ENCODE measurements at places on chromosomes 12 and 14. TPM values are rescaled to one million over a fixed set of nuclear protein-coding genes. Genes with fewer than 3 reads are reported as not detected.

GRCh38 chr12:100716945-100717732 lies 77.4 kb upstream of the ANO4 start:
- no peak overlapping the region for H3K4me3 ChIP-seq
- no peaks in the 10 kb centered on the region for H3K36me3 ChIP-seq
- H3K27me3 ChIP-seq: peaks cover 31% of the 10 kb centered on the region
- H3K27ac ChIP-seq: no peak overlapping the region
- DNase-seq: no peak

DNA sequence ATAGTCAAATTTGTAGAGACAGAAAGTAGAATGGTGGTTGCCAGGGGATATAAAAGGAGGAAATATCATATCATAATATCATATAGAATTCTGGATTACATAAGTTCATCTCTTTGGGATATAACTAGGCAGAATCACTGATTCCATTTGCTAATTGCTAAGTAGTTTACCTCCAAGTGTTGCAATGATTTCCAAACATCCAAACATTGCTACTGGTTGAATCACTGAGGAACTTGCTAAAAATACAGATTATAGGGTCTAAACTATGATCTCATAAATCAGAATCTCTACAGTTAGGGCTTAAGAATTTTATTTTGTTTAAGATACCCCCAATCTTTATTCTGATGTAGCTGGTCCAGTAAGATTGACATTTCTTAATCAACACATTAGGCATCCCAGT lies 16.1 kb upstream of the TAS2R42 start:
- H3K36me3 ChIP-seq: no peaks in the 10 kb centered on the region
- no peak for DNase-seq
- H3K4me1 ChIP-seq: no peaks in the 10 kb centered on the region
- H3K4me3 ChIP-seq: no peak overlapping the region
- no peaks in the 10 kb centered on the region for H3K27me3 ChIP-seq

- no peaks in the 10 kb centered on the region for H3K36me3 ChIP-seq
- H3K4me3 ChIP-seq: no peak overlapping the region
- no peak overlapping the region for H3K27ac ChIP-seq
- no peak for DNase-seq
These were observed 40.2 kb downstream of the SPRING1 start for GRCh38 chr12:116697716-116698115.

DNA sequence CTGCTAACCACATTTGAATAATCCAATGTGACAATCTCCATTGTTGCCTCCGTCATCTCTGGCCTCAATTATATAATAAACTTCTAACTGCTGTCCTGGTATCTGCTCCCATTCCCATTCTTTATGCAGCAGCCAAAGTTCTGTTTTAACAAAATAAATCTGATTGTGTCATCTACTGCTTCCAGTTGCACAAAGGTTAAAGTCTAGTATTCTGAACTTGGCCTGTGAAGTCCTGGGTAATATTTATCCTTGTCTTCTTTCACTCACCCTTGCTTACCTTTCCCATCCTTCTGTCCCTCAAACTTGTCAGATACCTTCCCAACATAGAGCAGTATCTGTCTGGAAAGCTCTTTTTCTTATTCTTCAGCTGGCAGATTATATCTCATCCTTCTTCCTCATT lies 19.3 kb upstream of the STRAP start:
- no peak for DNase-seq
- H3K4me1 ChIP-seq: peaks cover 7% of the 10 kb centered on the region
- no peak overlapping the region for H3K27ac ChIP-seq
- no peak overlapping the region for H3K4me3 ChIP-seq
- H3K36me3 ChIP-seq: no peaks in the 10 kb centered on the region

DNA sequence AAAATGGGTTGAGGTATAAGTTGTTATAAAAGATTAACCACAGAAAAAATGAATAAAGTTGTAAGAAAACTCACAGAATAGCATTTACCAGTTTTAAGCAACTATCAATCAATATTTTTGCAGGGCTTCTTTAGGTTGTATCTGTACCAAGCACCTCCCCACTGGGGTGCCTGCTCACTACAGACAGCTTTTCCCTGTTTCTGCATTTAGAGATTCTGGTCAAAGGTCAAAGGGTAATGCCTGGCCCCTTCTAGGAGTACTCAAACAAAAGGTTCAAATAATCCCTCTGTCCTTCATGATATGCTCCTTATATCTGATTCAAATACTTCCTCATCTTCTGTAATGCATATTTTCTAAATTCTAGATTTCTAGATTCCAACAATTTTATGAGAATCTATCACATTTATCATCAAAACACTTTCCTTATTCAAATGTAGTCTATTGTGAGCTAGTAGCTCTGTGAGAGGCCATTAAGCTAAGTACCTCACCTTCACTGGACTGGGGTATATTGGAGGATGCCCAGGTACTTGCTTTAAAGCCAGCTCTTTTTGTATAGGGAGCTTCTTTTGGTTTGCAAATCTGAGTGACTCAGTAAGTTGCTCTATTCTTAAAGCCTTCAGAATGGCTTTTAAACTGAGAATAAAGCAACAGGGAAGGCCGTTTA lies 120.7 kb upstream of the PTPRB start:
- no peak overlapping the region for H3K4me3 ChIP-seq
- DNase-seq: no peak
- H3K27ac ChIP-seq: no peak overlapping the region
- H3K27me3 ChIP-seq: peaks cover 3% of the 10 kb centered on the region

- H3K4me1 ChIP-seq: peaks cover 39% of the 10 kb centered on the region
- H3K27ac ChIP-seq: peak overlapping the region; percentile 84
- peak overlapping the region; percentile 99 for H3K4me3 ChIP-seq
- peaks cover 28% of the 10 kb centered on the region for H3K36me3 ChIP-seq
These were observed 1.1 kb downstream of the DCTN2 start for GRCh38 chr12:57545809-57546437.

DNA sequence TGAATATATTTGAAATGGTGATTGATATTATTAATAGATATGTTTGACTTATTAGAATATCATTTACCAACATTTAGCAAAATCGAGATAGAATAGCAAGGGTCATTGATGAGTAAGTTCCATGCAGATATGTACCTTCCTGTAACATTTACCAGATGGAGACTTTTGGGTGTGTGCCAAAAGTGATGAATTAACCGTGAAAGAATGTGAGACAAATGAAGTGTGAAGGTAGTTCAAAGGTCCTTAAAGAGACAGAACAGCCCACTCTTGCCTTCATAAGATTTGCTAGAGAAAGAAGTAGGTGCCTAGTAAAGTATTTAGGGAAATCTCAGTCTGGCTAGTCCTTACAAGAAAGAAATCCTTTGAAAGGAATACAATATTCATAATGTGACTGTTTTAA lies 45.5 kb downstream of the FGD4 start:
- no peaks in the 10 kb centered on the region for H3K4me1 ChIP-seq
- no peaks in the 10 kb centered on the region for H3K36me3 ChIP-seq
- no peaks in the 10 kb centered on the region for H3K27me3 ChIP-seq
- no peak for DNase-seq
- no peak overlapping the region for H3K27ac ChIP-seq
- H3K4me3 ChIP-seq: no peak overlapping the region

DNA sequence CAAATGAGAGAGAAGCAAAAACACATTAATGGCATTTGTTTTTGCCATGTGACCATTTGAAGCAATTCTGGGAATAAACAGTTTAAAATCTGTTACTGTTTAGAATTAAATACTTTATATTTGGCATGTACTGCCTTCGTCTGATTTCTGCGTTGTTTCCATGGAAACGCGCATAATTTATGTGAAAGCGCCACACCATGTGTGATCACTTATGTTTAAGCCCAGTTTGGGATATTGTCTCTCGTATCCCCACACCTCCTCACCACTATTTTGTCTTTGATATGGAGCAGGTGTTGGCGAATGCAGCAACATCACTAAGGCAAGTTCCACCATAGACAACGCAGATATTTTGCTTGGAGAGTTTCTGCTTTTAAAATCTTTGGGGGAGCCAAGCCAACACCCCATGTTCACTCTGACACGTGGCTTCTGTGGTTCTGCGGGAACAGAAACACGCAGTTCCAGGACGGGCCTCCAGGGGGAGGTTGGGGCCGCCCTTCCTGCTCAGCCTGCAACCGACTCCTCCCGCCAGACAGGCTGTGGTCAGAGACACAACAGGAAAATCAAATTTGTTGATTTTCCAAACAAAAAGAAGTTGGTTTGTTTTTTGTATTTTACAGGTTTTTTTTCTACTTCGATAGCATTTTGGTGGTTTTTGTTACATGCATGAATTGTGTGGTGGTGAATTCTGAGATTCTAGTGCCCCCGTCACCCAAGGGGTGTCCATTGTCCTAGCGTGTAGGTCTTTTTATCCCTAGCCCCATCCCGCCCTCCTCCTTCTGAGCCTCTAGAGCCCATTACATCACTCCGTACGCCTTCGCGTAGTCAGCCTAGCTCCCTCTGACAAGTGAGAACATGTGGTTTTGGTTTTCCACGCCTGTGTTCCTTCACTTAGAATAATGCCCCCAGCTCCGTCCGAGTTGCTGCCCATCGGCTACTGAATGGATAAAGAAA lies 101.9 kb upstream of the SFSWAP start:
- H3K4me1 ChIP-seq: peaks cover 10% of the 10 kb centered on the region
- DNase-seq: peak; percentile 26
- no peak overlapping the region for H3K4me3 ChIP-seq
- H3K27me3 ChIP-seq: peaks cover 35% of the 10 kb centered on the region
- H3K36me3 ChIP-seq: no peaks in the 10 kb centered on the region

GRCh38 chr14:31418440-31418839 lies 1.9 kb downstream of the HEATR5A start:
- peaks cover 2% of the 10 kb centered on the region for H3K36me3 ChIP-seq
- peaks cover 28% of the 10 kb centered on the region for H3K4me1 ChIP-seq
- H3K4me3 ChIP-seq: no peak overlapping the region
- no peaks in the 10 kb centered on the region for H3K27me3 ChIP-seq
- H3K27ac ChIP-seq: no peak overlapping the region

DNA sequence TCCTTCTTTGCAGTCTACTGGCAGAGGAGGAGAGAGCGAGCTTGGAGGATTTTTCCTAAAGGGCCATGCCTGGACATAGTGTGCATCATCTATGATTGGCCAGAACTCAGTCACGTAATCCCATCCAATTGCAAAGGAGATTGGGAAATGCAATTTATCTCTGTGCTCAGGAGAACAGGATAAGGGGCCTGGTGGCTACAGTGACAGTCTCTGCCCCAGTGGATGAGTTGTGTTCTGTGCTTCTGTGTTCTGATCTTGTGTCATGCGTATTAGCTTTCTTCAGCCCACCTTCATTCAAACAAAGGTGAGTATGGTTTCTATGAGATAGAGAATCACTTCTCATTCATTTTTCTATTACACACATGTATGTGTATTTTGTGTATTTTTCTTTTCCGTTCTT lies 144.3 kb downstream of the NRXN3 start:
- H3K27ac ChIP-seq: no peak overlapping the region
- no peak for DNase-seq
- H3K4me3 ChIP-seq: no peak overlapping the region
- no peaks in the 10 kb centered on the region for H3K4me1 ChIP-seq

DNA sequence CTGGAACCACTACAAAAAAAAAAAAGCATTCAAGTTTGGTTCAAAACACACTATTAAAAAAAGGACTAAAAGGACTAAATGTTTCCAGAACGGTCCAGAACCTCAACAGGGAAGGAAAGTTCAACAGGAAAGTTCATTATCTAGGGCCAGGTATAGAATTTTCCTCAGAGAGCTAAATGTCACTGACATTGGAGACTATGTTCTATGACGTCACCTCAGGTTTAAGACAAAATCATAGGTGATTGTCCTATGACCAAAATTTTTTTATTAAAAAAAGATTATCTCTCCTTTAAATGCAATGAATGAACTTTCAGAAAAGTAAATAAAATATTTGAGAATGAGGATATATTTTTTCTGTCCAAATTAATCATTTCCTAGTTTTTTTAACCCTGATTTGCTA lies 746.7 kb upstream of the USP15 start:
- no peak for DNase-seq
- no peak overlapping the region for H3K4me3 ChIP-seq
- no peaks in the 10 kb centered on the region for H3K36me3 ChIP-seq
- no peaks in the 10 kb centered on the region for H3K27me3 ChIP-seq
- no peaks in the 10 kb centered on the region for H3K4me1 ChIP-seq
- no peak overlapping the region for H3K27ac ChIP-seq

DNA sequence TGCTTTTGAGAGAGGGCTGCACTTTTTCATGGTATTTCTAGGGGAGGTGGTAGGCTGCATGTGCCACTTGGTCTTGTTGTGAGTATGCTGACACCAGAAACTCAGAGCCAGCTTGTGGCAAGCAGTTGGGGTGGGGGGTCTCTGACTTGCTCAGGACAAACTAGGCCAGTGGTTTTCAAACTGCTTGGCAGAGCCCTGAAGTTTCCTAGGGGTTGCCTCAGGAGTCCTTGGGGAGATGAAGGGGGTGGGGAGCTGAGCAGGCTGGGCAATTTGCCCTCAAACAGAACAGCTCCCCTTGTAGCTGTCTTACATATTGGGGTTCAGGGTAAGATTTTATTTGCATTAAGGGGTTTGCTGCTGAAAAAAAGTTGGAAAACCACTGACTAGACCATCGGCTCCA lies 3.9 kb downstream of the BCL2L2 start:
- H3K4me3 ChIP-seq: no peak overlapping the region
- DNase-seq: no peak
- no peaks in the 10 kb centered on the region for H3K27me3 ChIP-seq
- H3K36me3 ChIP-seq: peaks cover 6% of the 10 kb centered on the region

GRCh38 chr14:37599507-37600368 lies 4.3 kb downstream of the TTC6 start:
- H3K36me3 ChIP-seq: no peaks in the 10 kb centered on the region
- no peak overlapping the region for H3K4me3 ChIP-seq
- peaks cover 17% of the 10 kb centered on the region for H3K4me1 ChIP-seq
- no peak overlapping the region for H3K27ac ChIP-seq
- H3K27me3 ChIP-seq: peaks cover 59% of the 10 kb centered on the region

DNA sequence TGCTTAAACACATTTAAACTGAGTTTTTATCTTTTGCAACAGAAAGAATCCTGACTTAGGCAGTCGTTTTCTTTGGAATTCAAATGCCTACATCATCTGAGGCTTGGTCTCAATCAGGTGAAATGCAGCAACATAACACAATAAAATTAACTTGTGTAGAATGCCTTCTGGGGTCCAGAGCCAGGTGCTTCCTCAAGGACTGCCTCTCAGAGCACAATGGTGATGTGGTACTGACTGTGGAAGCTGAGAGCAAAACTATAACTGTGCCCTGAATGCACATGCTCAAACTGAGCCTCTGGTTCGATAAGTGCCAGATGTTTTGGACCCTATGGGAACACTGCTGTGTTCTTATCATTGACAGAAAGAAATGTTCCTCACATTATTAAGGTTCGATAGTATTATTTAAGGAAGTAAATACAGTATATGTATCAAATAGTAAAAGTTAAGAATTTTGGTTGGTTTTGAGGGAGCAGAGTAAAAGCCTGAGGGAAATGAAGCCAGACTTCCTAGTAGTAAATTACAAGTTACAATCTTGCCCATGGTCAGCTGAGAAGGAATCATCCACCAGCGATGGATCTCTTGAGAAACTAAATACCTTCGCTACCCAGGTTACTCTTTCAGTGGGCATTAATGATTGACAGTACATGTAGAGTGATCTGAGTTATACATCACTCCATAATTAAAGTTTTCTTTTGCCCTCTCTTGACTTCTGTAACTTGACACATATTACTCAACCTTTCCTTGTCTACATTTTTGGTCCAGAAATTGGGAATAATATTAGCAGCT lies 122.9 kb upstream of the ATP2B1 start:
- H3K27ac ChIP-seq: no peak overlapping the region
- H3K4me3 ChIP-seq: no peak overlapping the region
- H3K27me3 ChIP-seq: no peaks in the 10 kb centered on the region
- no peaks in the 10 kb centered on the region for H3K36me3 ChIP-seq

The GPR162 gene
- not detected for total RNA-seq

The MIP gene
- not detected for total RNA-seq

The ZFHX2 gene
- total RNA-seq: 2.2 TPM

The NRXN3 gene
- not detected for total RNA-seq

The SLC25A47 gene
- total RNA-seq: not detected

The CD163L1 gene
- 0.88 TPM for total RNA-seq

The SIRT4 gene
- 1.7 TPM for total RNA-seq

Data from activated B cell treated with CpG ODN at 0.5 μM for 24 hours (primary cell).